ENCODE measurements at places on chromosomes 7 and 10.

DNA sequence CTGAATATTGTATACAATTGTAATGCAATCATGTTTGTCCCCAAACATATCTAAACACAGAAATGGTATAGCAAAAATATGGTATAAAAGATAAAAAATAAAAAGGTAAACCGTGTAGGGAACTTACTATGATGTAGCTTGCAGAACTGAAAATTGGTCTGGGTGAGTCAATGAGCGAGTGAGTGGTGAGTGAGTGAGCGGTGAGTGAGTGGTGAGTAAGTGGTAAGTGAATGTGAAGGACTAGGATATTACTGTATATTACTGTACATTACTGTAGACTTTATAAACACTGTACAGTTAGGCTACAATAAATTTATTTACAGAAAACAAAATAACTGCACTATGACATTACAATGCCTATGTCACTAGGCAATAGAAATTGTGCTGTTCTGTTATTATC is 1163.2 kb upstream of the SORCS1 start:
- DNase-seq: no peak

- DNase-seq: peak; percentile 78
Measured at GRCh38 chr10:113108194-113108835, 158.3 kb downstream of the TCF7L2 start.

DNA sequence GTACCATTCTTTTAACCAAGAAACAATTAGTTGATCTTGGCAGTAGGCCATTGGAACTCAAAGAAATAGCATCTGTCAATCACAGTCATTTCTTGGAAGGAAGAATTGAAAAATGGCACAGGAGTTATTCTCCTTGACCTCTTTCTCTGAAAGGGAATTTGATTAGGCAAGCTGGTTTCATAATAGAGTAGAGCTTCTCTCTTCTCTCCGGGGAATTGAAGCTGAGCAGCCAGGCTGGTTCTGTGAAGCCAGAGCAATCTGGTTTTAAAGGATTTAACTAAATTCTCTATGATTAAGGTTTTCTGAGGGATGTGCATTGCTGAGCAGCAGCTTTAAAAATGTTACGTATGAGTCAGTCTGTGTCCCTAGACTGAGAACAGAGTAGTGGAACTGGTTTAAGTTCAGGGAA is 70.2 kb downstream of the AHCYL2 start:
- DNase-seq: no peak

DNA sequence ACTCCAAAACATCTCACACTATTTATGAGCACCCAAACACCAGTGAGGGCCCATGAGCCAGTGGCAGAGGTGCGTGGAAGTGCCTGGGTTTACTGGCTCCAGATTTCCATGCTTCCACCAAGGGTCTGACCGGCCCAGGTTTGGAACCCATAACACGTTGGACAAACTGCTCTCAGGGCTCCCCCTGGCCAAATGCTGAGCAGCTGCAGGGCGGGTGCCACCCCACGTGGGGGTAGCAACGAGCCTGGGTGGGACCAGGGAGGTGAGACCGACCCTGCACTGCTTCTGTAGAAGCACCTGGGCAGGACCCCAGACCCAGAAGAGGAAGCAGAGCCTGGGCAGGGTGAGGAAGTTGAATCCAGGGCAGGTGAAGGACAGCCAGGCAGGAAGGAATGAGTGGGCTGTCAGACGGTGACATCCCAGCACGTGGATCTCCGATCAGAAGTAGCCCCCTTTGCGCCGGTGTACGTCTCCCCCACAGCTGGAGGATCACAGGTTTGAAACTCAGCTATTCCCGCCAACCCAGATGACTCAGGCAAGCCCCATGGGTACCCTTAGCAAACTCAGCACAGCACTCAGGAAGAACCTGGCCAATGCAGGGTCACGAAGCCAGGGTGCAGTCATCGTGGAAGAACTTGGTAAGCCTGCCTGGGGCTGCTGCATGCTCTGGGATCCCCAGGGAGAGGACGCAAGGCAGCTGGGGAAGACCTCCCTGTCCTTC is 100.4 kb upstream of the DDC start:
- DNase-seq: peak; percentile 18

- DNase-seq: no peak
Measured at GRCh38 chr7:129191272-129191671, 2.8 kb downstream of the SMO start.

DNA sequence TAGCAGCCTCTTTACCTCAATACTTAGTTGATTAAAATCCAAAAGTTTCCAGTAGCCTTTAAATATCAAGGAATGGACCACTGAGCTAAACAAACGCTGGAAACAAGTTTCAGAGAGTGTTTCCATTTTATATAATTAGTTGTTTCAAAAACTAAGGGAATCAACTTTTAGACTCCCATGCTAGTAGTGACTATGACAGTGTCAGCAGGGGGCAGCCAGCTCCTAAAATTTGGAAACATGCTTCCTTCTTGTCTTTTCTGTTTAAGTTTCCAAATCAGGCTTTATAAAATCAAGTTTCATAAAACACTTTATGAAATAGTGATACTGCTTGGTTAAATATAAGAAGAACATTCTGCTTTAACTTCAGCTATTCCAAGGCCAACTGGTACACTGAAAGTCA is 138.2 kb upstream of the TMEM229A start:
- no peak for DNase-seq

DNA sequence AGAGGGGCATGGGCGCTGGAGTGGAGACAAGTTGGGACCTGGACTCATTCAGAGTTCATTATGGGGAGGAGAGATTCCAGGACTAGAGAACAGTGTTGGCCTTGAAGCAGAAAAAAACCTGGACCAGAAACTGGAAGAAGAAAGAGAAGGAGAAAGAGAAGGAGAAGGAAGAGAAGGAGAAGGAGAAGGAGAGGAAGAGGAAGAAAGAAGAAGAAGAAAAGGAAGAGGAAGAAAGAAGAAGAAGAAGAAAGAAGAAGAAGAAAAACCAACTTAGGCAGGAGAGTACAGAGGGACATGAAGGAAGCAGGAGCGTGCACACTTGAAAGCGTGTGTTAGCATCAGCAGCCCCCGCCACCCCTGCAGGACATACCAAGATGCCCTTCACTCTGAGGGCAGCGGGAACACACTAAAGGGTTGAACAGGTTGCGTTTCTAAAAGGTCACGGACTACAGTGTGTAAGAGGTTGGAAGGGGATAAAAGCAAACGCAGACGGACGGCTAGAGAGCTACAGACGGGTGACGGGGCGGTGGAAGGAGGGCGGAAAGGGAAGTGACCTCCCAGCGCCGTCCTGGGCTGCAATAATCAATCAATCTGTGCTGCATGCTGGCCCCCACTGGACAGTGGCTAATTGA is 95.3 kb downstream of the SEC61G start:
- no peak for DNase-seq

DNA sequence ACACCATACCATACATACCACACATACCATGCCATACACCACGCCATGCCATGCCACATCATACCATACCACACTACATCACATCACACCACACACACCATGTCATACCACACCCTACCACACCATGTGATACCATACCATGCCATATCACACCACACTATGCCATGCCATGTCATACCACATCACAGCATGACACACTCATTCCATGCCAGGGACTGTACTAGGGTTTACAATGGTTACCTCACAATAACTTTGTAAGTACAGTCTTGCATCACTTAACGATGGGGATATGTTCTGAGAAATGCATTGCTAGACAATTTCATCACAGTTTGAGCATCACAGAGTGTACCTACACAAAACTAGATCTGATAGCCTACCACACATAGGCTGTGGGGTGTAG is 14.5 kb downstream of the PYROXD2 start:
- no peak for DNase-seq

GRCh38 chr7:93843260-93843659 is 47.3 kb downstream of the TFPI2 start:
- DNase-seq: no peak

DNA sequence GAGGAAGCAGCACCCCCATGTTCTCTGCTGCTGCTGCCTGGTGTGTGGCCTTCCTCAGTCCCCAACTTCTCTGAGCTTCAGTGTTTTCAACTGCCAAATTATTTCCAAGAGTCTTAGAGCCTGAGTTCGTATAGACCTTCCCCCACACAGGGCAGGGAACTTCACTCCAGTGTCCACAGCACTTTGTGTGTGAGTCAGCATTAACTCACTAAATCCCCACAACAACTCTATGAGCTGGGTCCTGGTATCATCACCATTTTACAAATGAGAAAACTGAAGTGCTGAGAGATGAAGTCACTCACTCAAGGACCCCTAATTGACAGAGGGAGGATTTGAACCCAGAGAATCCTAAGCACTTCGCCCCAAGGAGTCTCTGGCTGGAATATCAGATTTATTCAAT is 48.3 kb downstream of the ADCYAP1R1 start:
- no peak for DNase-seq

Measured in ecto neural progenitor cell (in vitro differentiated cells).